EL (cell line): ENCODE measurements at places on chromosomes 2 and 18.

DNA sequence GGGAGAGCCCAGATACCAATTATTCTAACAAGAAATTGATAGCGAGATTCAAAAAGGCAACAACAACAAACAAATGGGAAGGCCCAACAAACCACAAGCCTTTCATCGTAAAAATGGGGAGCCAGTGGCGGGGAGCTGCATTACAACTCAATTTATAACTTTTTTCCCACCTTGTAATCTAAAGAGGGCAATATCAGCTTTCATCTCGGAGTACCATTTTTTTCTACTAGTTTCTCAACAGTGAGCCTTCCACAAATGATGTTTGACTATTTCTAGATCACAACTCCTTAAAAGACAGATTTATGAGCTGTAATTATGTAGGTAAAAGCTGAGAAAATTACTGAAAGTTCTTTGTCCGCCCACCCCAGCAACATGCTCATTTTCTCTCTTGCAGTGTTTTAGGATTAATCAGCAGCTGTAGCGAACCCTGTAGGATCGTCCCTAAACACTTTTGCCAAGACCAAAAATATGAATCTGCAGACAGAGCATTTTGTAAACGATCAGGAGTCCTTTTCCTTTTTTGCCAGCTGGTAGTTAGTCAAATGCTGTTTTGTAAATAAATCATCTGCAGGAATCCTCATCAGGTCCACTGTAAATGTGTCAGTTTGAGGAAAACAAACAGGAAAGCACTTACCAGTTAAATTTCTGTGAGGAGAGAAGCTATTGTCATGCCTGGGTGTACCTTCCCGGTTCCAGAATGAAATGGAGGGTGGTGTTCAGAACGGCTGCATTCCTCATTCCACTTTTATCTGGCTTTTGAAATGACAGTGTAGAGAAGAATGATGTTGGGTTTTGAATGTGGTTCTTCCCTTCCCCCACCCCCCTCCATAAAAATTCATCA, 53.2 kb downstream of the EEF1B2 start:
- peak; percentile 64 for DNase-seq

GRCh38 chr18:8794934-8795280, 89.6 kb downstream of the MTCL1 start:
- no peak for DNase-seq

DNA sequence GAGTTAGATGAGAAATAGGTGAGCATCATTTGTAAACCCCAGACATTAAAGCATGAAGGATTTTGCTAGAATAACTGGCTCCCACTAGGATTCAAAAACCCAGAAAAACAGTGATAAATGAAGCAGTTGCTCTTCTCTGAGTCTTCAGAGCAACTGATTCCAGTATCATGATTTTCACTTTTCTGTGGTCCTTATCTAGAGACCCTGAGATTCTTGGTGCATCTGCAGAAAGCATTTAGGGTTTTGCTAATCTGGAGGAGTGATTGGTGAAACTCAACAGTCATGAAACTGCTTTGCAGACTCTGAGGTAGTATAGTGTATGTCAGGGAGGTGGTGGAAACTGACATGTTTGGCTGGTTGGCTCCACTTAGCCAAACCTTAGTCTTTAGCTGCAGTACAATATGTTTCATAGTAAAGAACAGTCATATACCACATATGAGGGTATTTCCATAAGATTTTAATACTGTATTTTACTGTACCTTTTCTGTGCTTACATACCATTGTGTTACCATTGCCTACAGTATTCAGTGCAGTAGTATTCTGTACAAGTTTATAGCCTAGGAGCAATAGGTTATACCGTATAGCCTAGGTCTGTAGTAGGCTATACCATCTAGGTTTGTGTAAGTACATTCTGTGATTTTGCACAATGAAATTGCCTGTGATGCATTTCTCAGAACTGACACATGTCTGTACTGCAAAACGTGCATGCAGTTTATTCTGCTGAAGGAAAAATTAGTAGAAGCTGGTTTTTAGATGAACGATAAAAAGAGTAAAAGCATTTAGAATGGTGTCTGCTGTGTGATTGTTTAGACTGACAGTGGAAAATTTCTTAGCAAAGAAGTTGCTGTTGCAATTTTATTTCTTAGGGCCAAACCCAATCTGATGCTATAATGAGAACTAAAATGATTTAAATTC, 23.8 kb downstream of the EML4 start:
- DNase-seq, result no peak

DNA sequence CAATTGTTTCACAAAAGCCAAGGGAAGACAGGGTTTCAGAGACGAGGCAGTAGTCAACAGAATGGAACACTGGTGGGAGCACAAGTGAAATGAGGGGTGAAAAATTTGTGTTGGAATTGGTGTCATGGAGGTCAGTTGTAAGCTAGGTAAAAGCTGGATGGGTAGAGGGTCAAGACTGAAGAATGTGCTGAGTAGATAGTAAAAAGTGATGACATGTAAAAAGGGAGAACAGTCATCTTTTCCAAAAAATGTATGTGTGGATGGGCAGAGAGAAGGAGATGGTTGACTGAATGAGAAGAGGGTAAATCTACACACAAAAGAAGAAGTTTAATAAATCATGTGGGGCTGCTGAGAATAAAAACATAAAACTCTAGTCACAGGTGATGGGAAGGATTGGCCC, 92.7 kb upstream of the COL3A1 start:
- no peak for DNase-seq

GRCh38 chr2:217943446-217944321, 59.1 kb downstream of the TNS1 start:
- DNase-seq, result peak; percentile 60
